Vagina (tissue), 2 donors: ENCODE measurements at places on chromosomes 12 and 14.

DNA sequence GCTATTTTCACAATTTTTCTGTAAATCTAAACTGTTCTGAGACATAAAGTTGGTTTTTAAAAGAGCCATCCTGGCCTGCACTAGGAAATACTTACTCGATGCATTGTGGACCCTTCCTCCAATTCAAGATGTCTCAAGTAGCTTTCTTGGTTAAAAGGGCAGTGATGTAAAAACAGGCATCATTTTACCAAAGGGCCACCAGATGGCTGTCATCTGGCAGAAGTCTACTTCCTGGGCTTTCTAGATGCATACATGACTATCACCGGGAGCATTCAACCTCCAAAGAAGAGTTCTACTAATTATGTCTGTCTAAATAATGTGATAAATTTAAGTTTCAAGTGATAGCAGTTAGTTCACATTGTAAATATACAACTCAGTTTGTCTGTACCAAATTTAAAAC is 96.8 kb upstream of the FRMD6 start:
- no peak for DNase-seq

- no peak for DNase-seq
Measured at GRCh38 chr12:122097584-122097926, 19.0 kb downstream of the MLXIP start.

DNA sequence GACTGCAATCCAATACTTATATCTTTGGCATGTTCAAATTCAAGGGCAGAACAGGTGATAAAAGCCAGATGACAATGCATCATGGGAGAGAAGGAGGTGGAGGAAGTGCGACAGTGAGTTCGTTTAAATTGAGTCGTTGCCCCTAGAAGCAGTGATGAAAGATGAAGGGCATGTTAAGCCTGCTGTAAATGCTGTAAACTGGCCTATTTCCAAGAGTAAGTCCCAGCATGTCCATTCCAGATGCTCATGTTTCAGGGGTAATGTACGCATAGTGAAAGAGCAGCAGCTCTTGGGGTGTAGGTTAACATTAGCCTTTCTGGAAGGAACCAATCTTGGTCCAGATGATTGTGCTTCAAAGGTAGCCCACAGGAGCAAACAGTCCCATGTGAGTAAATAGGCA is 97.1 kb downstream of the C2CD5 start:
- DNase-seq = no peak

GRCh38 chr14:20317720-20318119 is 12.0 kb upstream of the TTC5 start:
- no peak for DNase-seq

DNA sequence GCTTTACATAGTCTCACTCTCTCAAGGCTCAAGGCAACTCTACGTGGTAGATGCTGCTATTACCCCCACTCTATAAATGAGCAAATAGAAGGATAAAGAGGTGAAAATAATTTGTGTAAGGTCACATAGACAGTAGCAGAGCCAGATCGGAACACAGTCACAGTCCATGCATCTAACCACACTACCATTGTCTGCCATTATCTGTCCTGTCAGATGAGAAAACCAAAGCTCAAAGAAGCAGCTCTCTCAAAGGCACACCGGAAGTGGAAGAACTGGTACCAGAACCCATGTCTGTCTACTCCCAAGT is 134.4 kb upstream of the NUDT4 start:
- no peak for DNase-seq

GRCh38 chr12:2117541-2117940 is 64.8 kb downstream of the CACNA1C start:
- no peak for DNase-seq

DNA sequence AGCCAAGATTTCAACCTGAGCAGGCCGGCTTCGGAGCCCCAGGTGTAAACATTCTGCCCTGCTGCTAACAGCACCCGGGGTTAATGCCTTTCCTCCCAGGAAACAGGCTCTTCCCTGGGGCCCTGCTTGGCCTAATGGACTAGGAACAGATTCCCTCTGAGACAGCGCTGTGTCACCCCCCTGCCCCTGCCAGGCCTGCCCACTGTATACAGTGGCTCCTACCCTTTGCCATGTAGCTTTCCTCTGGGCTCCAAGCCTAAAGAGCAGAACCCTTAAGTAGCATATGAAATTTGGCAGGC is 28.3 kb upstream of the BCDIN3D start:
- DNase-seq = no peak

DNA sequence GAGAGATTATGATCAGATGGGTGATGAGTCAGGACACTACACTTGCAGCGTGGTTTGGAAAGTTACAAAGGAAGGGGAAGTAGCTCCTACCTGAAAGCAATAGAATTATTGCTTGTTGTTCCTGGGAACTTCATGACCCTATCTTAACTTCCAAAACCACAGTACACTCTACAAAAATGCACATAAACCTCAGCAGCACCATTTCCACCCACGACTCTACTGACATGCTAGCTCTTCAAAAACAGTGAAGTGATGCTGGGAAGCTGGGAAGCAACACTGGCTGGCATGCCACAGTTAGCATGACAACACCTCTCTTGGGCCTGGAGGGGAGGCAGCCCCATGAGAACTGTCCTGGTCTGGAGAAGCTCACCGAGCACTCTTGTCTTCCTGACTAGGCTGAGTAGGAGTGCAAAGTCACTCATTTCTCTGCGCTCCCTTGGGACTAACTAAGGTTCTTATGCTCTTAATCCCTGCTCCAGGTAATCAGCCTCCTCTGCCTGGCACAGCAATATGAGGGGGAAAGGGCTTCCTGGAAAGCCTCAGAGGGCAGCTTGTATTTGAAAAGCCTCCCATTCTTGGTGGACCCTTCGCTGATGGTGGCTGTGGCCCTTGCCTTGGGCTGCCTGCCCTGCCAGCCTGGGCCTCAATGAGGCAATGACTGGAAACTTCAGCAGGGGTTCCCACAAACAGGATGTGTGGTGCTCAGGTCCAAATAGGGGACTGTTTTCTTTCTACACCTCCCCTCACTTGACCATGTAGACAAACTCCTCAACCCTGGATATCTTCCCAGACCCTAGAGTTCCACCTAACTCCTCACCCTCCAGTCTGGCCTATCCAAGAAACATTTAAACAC is 1.2 kb downstream of the KRT3 start:
- no peak for DNase-seq

DNA sequence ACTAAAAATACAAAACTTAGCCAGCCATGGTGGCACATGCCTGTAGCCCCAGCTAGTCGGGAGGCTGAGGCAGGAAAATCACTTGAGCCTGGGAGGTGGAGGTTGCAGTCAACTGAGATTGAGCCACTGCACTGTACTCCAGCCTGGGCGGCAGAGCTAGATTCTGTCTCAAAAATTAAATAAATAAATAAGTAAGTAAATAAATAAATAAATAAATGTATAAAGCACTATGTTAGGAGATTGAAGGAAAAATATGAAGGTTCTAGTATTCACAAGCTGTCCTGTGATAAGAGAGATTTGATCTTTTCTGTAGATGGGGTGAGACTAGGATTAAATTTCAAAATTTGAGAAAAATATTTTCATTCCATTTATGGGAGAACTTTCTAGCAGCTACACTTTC is 5.7 kb downstream of the DNAJC22 start:
- DNase-seq = no peak

- DNase-seq = no peak
Measured at GRCh38 chr14:104993306-104993705, 7.7 kb downstream of the CLBA1 start.

DNA sequence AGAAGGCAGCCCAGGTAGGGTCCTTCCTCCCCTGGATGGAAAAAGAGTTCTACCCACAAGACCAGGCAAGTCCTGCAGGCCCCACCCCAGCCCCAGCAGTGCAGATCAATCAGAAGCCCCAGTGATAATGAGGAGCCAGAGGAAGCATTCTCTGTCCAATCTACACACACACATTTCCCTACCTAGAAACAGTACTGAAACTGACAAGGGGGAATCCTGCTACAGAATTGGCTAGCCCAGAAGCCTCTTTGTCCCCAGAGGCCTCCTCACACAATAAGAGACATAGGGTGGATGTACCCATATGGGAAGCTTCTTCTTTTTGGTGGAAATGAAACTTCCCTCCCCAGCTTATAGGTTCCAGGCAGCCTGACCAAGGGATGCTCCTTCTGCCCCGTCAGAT is 9.9 kb downstream of the FSCB start:
- DNase-seq = no peak

DNA sequence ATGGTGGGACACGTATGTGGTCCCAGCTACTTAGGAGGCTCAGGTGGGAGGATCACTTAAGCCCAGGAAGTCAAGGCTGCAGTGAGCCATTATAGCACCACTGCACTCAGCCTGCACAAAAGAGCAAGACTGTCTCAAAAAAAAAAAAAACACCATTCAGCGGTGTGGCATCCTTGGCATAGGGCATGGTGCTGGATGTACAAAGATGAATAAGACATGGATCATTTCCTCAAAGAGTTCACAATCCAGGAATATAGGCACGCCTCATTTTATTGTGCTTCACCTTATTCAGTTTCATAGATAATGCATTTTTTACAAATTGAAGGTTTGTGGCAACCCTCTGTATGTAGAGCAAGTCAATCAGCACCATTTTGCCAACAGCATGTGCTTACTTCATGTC is 6.4 kb downstream of the CINP start:
- DNase-seq = no peak

GRCh38 chr14:97697772-97698171 is 900.6 kb downstream of the VRK1 start:
- DNase-seq = peak; percentile 67

DNA sequence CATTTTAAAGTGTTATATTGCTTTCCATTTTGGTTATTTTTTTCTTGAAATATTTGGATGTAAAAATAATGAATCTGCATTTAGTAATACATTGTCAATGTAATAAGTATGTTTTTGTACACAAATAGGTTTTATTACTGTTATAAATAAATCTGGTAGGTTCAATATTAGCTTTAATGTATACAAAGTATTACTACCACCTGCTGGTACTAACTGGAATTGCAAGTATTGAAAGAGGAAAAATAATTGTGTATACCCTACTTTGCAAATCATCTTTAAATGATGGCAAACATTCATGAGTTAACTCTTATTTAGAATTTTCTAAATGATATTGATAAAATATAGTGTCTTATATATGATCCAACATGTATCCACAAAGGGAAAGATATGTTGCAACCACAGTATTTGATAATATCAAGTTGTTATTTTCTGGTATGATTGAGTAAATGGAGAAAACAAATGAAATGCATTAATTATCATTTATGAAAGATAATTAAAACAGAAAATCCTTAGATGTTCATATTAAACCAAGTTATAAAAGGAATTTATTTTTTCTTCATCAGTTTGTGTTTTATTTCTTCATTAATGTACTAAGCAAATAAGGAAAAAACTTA is 3.2 kb downstream of the OR4K2 start:
- no peak for DNase-seq

GRCh38 chr14:92866181-92866752 is 56.7 kb upstream of the CHGA start:
- no peak for DNase-seq

DNA sequence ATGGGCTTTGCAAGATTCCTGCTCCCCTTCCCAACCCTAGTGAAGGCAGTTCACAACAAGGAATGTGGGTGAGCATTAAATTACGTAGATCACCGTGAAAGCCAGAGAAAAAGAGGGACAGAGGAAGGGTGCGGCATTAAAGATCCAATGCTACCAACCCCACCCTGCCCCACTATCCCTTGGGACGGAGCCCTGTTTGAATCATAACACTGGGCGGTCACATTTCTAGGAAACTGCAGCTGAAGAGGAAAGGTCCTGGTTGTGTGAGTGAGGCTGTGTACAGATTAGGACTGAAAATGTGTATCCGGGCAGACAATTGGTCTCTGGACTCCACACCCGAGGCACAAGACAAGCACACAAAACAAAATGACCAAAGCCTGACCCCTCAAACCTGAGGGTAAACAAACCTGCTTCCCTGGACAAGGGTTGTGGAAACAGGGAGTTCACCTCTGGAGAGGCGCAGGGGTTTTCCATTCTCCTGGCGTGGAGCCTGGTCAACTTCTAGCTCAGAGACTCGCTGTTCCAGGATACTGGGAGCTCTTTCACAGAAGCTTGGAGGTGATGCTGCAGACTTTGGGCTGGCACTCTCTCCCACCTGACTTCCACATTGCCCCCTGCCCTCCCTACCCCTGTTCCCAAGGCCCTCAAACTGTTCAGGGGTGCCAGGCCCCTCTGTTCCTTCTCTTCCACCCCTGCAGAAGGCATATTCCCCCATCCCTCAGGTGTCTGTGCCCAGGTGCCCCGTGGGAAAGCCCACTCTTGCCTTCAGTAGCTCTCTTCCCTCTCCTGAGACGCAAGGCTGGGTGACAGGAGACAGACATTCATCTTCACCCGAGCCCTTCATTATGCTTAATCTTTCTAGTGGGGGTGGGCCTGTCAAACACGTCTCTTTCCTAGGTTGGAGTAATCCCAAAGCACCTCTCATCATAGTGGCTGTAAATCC is 16.5 kb downstream of the NINJ2 start:
- DNase-seq = no peak

DNA sequence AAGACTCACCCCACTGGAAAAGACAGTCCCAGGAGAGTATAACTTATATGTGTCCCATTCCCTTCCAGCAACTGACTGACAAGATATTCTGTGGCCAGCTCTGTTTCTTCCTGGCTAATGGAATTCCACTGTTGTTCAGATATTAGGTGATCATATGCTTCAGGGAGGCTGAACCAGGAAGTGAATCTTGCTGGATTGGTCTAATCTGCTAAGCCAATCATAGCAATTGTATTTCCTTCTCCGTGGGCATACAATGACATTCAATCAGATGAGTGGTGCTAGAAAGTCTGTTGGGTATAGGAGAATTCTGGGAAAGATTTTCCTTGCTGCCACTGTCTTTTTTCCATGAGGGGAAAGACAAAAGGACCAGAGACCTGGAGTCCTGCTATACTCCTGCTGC is 12.1 kb downstream of the PYGL start:
- no peak for DNase-seq

GRCh38 chr14:50389668-50390441 is 6.8 kb downstream of the CDKL1 start:
- DNase-seq = no peak

GRCh38 chr14:68193970-68194681 is 374.5 kb downstream of the RAD51B start:
- DNase-seq = no peak

DNA sequence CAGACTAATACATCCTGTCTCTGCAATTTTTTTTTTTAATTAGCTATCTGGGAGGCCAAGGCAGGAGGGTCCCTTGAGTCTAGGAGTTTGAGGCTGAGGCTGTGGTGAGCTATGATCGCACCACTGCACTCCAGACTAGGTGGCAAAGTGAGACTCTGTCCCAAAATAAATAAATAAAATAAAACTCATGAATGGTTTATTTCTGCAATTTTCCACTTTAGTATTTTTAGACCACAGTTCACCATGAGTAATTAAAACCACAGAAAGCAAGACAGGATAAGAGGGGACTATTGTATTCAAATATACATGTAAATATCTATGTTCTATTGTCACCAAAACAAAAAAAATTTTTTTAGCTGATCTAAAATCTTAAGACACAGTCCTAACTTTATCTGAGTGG is 17.8 kb downstream of the TAOK3 start:
- no peak for DNase-seq

- no peak for DNase-seq
Measured at GRCh38 chr12:91622981-91623380, 440.4 kb upstream of the DCN start.

GRCh38 chr12:32437095-32437515 is 37.7 kb downstream of the FGD4 start:
- DNase-seq = no peak

- no peak for DNase-seq
Measured at GRCh38 chr12:60209933-60210332, 614.1 kb downstream of the SLC16A7 start.

- DNase-seq = no peak
Measured at GRCh38 chr14:34051966-34052657, 101.2 kb upstream of the EGLN3 start.
